Stimulated activated naive B cell treated with anti-CD40 and anti-IgM and Interleukin-4, amounts not matched to agents 10 μg/mL and 1 μg/mL and 100 μg/mL, for 72 hours (primary cell): ENCODE measurements at places on chromosomes 3 and 15.

- no peak for DNase-seq
Measured at GRCh38 chr3:31565288-31565687, 32.6 kb downstream of the STT3B start.

DNA sequence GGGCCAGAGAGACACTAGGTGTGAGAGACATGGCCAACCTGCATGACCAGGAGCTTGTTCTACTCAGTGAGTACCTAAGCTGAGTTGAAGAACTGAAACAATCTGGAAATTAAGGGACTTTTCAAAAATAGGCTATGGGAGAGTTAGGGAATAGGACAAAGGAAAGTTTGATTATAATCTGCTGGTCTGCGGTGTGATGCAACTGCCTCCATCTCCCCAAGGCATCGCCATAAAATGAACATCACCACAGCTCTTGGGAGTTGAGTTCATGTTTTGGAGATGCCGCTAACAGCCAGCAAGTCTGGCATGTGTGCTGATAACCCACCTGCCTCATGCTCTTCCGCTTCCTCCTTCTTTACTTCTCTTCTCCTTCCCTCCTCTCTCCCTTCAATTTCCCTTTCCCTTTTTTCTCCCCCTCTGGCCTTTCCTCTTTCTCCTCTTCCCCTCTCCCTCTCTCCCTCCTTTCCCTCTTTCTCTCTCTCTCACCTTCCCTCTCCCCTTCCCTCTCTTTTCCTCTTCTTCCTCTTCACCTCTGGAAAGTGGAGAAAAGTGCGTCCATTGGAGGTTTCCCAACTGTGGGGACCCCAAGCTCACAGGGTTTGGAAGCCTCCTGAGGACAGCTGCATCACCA is 39.1 kb upstream of the GLCE start:
- no peak for DNase-seq

- DNase-seq, result no peak
Measured at GRCh38 chr3:146899171-146899570, 294.0 kb upstream of the PLSCR5 start.

- DNase-seq, result peak; percentile 77
Measured at GRCh38 chr3:12994607-12995388, 78.4 kb downstream of the IQSEC1 start.

DNA sequence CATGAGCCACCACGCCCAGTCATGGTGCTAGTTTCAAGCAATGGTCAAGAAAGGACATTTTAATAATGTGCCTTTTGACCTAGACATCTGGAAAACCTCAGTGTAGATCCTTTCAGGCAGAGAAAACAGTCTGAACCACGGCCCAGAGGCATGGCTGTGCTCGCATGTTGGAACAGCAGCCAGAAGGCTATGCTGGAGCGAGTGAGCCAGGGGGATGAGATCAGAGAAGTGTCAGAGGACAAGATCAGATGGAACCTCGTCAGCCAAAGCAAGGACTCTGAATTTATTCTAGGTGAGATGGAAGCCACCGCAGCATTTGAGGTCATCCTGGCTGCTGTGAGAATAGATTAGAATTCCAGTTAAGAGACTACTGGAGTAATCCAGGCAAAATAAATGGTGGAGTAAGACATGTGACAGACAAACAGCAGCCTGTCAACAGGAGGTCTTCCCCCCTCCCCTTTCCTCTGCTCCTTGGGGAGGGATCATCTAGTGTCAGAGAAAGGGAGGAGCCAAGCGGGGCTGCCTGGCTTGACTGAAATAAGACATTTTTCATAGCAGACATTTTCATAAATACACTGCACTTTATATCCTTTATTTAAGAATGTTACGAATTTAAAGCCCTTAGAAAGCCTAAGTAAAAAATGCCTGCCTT is 40.4 kb upstream of the ACKR4 start:
- no peak for DNase-seq

DNA sequence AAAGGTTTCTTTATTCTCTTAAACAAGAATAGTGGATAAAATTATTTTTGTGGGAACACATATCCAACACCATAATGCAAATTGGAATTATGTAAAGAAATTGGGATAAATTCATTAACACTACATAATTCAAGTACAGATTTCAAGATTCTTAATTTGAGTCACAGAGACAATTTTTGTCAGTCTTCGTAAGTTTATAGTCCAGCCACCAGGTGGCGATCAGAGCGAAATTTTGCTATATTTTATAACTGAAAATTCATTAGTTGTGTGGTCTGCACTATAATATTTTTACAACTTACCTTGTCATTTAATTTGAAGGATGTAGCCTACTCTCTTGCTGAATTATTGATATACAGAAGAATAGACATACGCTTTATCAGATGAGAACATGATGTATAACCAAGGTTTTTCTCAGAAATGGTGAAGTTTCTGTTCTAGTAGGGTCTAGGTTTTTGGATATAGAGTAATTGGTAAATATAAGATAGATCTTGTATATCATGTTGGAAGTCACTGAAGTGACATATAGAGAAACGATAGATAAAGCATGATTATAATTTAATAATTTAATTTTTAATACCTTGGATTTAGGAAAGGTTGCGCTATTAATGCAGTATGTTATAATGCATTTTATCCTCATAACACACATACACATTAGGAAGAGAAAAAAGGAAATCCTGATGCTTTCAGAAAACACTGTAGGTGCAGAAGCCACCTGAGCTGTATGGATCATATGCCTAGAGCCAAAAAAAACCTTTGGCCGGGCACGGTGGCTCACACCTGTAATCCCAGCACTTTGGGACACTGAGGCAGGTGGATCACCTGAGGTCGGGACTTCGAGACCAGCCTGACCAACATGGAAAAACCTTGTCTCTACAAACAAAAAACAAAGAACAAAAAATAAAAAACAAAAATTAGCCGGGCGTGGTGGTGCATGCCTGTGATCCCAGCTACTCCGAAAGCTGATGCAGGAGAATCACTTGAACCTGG is 31.7 kb downstream of the PLSCR4 start:
- no peak for DNase-seq

DNA sequence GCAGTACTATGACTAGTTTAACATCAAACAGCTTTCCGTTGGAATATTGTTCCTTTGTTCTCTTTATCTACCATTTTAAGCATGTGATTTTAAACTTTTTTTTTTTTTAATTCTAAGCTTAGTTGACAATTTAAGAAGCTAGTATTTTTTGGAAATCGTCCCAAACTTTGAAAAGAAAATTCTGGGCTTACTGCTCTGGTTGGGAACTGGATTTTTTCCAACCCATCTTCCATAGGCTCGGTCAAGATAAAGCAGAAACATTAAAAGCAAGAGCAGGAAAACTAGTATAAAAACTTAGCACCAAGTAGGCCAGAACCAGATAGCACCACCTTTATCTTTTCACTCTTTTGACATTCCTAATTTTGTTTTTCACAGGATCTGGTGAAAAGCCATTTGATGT is 49.9 kb downstream of the TSC22D2 start:
- no peak for DNase-seq

GRCh38 chr3:161454615-161455014 is 42.0 kb upstream of the OTOL1 start:
- no peak for DNase-seq

- no peak for DNase-seq
Measured at GRCh38 chr3:177199206-177199760, 2.0 kb upstream of the TBL1XR1 start.

DNA sequence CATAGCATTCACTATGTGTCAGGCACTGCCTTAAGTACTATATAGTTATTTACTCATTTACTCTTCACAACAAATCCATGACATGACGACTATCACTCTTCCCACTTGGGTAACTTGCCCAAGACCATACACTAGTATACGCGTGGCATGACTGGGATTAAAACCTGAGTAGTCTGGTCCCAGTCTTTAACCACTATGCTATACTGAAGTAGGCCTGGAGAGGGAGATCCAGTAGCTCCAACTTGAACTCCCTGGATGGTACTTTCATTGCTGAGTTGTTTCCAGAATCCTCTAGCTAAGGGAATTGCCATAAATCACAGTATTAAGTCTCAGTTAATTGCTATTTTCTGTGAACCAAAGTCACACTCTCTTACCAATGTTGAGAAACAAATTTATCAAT is 116.2 kb upstream of the LSAMP start:
- no peak for DNase-seq

- DNase-seq, result no peak
Measured at GRCh38 chr15:41558400-41559238, at the start of gene TYRO3. Gene TYRO3 (plus strand): TSS chr15:41559212. CDS start chr15:41559258, 46 bp downstream.

GRCh38 chr3:28376424-28376823 is 27.8 kb upstream of the AZI2 start:
- DNase-seq, result no peak

GRCh38 chr15:101119181-101119580 is 132.7 kb downstream of the CHSY1 start:
- DNase-seq, result no peak

GRCh38 chr15:42493679-42494078 is 1.8 kb upstream of the SNAP23 start:
- no peak for DNase-seq

GRCh38 chr3:127141921-127142730 is 50.8 kb upstream of the PRR23E start:
- no peak for DNase-seq

DNA sequence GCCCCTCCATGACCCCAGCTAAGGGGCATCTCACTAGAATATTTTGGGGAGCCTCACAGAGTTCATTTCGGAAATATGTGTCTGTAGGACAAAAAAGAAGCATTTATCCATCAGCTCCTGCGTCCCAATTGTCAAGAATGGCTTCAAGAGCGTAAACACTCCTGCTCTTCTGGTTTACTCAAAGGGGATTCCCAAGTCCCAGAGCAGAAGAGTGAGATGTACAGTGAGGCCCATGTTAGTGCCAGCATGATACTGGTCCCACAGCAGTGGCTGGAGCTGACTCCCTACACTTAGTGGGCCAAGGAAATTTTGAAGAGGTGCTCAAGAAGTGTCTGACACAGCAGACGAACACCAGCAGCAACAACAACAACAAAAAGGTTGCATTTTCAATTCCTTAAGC is 34.9 kb upstream of the ARL8B start:
- DNase-seq, result no peak

DNA sequence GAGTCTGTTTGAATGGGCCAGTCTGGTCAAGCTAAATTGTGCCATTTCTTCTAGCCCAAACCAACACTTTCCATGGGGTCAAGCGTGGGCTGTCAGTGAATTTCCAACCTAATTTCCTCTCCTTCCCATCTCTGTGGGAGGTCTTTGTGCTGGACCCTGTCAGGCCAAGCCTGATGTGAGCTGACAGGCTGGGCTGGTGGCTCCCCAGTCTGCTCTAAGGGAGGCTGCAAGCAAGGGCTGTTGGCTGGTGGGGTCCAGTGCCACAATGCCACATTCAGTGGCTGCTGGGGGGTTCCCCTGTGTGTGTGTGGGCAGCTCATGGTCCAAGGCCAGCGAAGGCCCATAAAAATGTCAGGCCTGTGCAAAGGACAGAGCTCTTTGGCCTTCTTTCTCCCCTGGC is 216.1 kb downstream of the OPA1 start:
- DNase-seq, result no peak

GRCh38 chr3:124118397-124118796 is 126.5 kb upstream of the ROPN1 start:
- DNase-seq, result no peak

GRCh38 chr3:184016169-184016570 is 1.5 kb downstream of the ABCC5 start:
- no peak for DNase-seq

GRCh38 chr3:69474186-69474585 is 88.3 kb upstream of the FRMD4B start:
- no peak for DNase-seq

DNA sequence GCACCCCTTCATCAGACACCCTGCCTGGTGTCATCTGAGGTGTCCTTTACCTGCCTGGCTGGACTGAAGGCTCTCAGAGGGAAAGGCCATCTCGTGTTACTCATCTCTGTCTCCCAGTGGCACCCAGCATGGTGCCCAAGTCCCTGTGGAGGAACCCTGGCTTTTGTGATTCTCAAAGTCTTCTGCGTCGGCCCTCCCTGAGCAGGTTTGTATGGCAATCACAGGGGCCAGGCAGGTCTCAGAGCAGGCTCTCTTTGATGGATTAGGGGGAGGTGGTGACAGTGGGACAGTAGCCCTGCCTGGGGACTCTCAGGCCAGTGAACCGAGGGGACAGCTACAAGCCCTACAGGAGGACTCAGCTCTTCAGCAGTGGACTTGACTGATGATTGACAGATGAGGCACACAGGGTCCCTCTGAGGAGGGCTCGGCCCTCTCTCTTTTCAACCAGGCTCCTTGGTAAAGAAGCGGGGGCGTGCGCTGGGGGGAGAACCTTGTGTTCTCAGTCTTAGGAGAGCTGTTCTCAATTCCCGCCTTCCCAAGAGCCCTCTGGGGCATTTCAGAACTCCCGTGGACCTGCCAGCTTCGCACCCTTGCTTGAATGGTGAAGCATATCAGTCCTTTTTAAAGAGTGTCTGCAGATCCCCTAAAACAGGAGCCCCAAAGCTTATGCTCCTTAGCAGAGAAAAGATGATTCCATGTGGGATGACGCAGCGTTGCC is 108.3 kb downstream of the VGLL4 start:
- DNase-seq, result no peak

- DNase-seq, result no peak
Measured at GRCh38 chr3:176554791-176555654, 642.3 kb downstream of the TBL1XR1 start.

- no peak for DNase-seq
Measured at GRCh38 chr3:46500656-46501635, 3.2 kb downstream of the RTP3 start.

DNA sequence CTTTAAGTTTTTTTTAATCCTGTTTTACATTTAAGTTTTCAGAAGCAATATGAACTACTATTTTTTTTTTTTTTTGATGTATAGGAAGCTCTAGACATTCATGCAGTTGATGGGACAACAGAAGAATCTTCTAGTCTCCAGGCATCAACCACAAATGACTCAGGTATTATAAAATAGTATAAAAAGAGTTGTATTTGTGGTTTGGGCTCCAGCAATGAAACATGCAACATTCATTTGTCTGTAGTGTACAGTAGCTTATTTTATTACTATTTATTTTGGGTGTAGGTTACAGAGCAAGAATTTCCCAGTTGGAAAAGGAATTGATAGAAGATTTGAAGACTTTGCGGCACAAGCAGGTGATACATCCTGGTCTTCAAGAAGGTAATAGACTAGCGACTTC is 38.6 kb downstream of the MGA start:
- no peak for DNase-seq

DNA sequence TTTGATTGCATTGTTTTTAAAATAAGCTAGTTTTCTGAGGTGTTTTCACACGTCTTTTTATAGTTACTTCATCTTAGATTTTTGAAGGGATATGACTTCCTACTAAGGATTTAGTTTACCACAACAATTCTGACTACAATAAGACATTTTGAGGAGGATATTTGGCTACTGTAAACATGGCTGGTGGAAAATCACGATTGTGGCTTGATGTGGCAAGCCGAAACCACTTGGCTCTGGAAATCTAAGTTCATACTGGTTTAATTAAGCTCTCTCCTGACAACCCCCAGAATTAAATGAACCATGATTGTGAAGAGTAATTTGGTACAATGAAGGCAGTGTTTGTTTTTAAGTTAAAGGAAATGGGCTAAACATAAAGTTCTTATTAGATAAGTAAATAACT is 30.8 kb downstream of the ST3GAL6 start:
- no peak for DNase-seq

- DNase-seq, result no peak
Measured at GRCh38 chr3:63855333-63855940, 8.2 kb downstream of the THOC7 start.
